Osteoblast (primary cell): ENCODE measurements at places on chromosomes 12 and 14. TPM values are rescaled to one million over a fixed set of nuclear protein-coding genes. Genes with fewer than 3 reads are reported as not detected.

The GPR84 gene
- total RNA-seq: 0.36 TPM in 1 of 2 replicates, not detected in the other

The COX8C gene
- not detected in 2 replicates for total RNA-seq

The CBLN3 gene
- 3.5 and 4.0 TPM in 2 replicates for total RNA-seq

The RTL1 gene
- total RNA-seq: not detected in 2 replicates

The B4GALNT1 gene
- total RNA-seq: 1.1 and 2.9 TPM in 2 replicates

The SLC25A21 gene
- total RNA-seq: 0.29 and 0.72 TPM in 2 replicates

The GPR135 gene
- 5.1 and 5.3 TPM in 2 replicates for total RNA-seq

The MMP14 gene
- total RNA-seq: 580 and 649 TPM in 2 replicates

The ANKRD33 gene
- not detected in 2 replicates for total RNA-seq

The FOXA1 gene
- total RNA-seq: 0.36 TPM in 1 of 2 replicates, not detected in the other

The SCNN1A gene
- total RNA-seq: under 0.01 and 0.36 TPM in 2 replicates

The SERPINA9 gene
- under 0.01 and 0.29 TPM in 2 replicates for total RNA-seq

The CCDC175 gene
- not detected in 2 replicates for total RNA-seq

The ATN1 gene
- total RNA-seq: 10.3 and 14.1 TPM in 2 replicates

The GZMB gene
- total RNA-seq: not detected in 2 replicates

The RNF212B gene
- total RNA-seq: not detected in 2 replicates

The WSCD2 gene
- total RNA-seq: 0.36 TPM in 1 of 2 replicates, not detected in the other

The STAT2 gene
- total RNA-seq: 567 and 652 TPM in 2 replicates

The GUCY2C gene
- total RNA-seq: not detected in 2 replicates

The SLC5A8 gene
- total RNA-seq: not detected in 2 replicates

The MMP17 gene
- total RNA-seq: 10.5 and 11.2 TPM in 2 replicates

The PLA2G1B gene
- total RNA-seq: not detected in 2 replicates

The PRKD1 gene
- total RNA-seq: 21.8 and 28.6 TPM in 2 replicates
